ENCODE measurements at places on chromosomes 1 and 21.

- DNase-seq: no peak
Measured at GRCh38 chr1:116179964-116180363, 68.8 kb downstream of the MAB21L3 start.

- no peak for DNase-seq
Measured at GRCh38 chr1:41743366-41743765, 175.4 kb downstream of the HIVEP3 start.

DNA sequence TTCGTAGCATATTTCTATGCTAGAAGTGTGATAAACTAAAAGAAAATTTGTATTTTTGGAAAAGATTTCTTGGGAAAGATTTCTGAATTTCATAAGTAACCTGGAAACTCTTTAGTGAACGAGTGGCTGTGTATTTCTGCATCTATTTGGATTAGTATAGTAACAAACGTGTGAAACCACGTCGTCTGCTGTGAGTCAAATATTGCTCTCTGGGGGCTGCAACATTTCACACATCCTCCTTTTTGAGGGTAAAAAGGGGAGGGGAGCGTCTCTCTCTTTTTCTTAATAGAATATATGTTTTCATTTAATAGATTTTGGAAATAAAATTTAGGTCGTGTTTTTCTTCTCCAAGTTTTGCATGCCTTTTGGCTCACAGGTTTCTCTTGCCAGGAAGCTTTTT, 44.8 kb downstream of the LHX9 start:
- no peak for DNase-seq

GRCh38 chr1:24872061-24872850, 57.8 kb downstream of the RUNX3 start:
- no peak for DNase-seq

GRCh38 chr1:31814041-31814511, 1.7 kb downstream of the SPOCD1 start:
- no peak for DNase-seq

DNA sequence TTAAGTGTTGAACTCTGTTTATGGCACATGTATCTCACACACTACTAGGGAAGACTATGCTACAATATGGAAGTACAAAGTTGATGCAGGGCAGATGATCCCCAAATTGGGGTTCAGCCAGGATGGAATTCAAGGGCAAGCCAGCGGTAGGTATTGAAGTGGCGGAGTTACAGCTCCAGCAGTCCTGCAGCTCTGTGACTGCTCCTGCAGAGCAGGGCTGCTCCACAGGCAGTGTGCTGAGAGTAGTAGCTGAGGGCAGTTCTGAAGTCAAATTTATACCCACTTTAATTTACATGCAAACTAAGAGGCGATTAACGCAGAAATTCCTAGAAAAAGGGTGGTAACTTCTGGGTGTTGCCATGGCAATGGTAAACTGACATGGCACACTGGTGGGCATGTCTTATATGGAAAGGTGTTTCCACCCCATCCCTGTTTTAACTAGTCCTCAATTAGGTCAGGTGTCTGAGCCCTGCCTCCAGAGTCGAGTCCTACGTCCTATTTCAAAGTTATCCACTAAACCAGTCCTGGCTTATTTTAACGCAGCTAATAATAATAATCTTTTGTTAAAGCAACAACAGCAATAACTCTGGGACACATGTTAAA, 20.6 kb upstream of the CENPF start:
- DNase-seq: no peak

GRCh38 chr1:228095161-228095560, 8.0 kb downstream of the C1orf35 start:
- no peak for DNase-seq

DNA sequence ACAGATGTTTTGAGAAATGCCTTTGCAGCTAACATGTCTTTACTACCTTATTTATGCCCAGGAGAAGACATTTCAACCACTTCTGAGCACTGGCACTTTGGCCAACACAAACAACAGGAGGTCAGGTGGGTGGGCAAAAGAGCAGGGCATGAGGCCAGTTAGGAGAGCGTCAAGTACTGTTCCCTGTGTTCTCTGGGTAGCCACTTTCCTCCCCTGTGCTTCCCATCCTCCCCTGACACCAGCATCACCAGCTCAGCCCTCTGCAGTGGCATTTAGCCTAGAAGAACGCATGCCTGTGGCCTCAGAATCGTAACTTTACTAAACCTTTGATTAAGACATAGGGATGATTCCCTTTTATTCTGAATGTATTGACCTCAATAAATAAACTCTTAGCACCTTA, 18.3 kb downstream of the BTG2 start:
- DNase-seq: no peak

GRCh38 chr1:151593730-151594129, 18.1 kb upstream of the SNX27 start:
- DNase-seq: no peak

GRCh38 chr21:32325706-32326105, 27.1 kb downstream of the MRAP start:
- DNase-seq: no peak

DNA sequence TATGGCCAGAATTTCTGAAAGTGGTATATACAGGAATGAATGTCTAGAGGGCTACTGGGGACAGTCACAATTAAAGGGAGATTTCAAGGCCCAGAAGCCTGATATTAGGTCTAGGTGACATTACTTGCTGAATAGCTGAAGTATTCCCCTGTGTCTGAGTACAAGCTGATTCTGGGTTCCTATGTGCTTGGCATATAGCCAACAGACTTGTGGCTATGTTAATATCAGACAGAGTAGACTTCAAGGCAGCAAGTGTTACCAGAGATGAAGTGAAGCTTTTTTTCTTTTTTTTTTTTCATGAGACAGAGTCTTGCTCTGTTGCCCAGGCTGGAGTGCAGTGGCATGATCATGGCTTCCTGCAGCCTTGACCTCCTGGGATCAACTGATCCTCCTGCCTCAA, 8.3 kb downstream of the TTC4 start:
- no peak for DNase-seq

GRCh38 chr1:56819387-56819899, at the start of gene FYB2:
TSS of gene FYB2 (minus strand) at chr1:56819404. CDS start at chr1:56819290, 114 bp downstream.
- DNase-seq: no peak

DNA sequence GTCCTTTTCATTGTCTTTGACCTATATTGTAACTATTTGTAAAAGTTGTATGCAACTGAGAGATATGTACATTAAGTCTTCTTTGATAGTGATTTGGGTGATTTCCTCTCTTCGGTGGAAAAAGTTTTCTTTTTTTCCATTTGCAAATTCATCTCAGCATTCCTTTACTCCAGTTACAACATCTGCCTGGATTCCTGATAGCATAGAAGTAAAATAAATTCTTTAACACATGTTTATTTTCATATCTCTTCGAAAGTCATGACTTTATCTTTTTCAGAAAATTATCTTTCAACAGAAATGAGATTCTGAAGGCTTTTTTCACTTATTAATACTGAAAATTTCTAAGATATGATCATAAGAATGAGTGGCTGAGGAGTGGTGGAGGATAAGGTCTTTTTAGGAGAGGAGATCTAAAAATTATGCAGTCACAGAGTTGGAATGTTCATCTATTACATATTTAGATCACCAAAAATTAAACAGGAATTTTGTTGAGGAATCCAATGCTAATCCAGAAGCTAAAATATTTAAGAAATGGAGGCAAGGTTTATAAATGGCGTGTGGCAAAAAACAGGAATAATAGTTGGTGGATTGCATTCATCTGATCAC, 400.5 kb downstream of the KCNT2 start:
- no peak for DNase-seq

- DNase-seq: no peak
Measured at GRCh38 chr1:46370214-46370633, 23.9 kb upstream of the FAAH start.

GRCh38 chr1:65497256-65497830, 76.9 kb downstream of the LEPR start:
- no peak for DNase-seq

- DNase-seq: peak; percentile 63
Measured at GRCh38 chr1:78676347-78676982, 26.8 kb downstream of the IFI44 start.

DNA sequence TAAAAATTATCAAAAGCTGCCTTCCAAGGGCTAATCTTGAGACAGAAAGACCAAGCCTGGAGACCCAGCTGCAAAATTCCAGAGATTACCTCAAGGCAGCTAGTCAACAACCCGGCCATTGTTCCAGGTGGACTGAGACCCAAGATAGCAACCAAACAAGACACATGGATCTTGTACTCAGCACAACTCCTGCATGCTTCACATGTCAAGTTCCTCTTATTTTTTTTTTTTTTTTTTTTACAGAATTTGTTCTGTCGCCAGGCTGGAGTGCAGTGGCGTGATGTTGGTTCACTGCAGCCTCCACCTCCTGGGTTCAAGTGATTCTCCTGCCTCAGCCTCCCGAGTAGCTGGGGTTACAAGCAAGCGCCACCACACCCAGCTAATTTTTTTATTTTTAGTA, 40.1 kb downstream of the CD2 start:
- DNase-seq: no peak

- DNase-seq: peak; percentile 88
Measured at GRCh38 chr1:150149271-150150132, at the start of gene PLEKHO1. TSS of gene PLEKHO1 (plus strand) at chr1:150149916. CDS start at chr1:150150258, 342 bp downstream.

GRCh38 chr1:62433861-62434617, 2.8 kb upstream of the USP1 start:
- no peak for DNase-seq

DNA sequence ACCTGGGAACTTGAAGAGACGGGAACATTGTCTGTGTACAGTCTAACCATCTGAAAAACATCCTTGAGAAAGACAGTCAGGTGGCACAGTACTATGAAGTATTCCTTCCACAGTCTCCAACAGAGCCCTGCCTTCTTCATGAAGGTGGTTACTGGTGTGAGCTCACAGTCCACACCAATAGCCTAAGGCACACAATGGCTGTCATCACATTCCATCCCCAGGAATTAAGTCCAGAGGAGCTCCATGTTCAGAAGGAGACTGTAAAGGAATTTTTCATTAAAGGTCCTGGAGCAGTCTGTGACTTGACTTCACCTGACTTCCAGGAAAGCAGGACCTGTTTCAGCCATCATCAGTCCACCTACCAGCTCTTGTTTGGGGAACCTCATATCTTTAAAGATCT, 180.2 kb downstream of the C1orf21 start:
- no peak for DNase-seq

DNA sequence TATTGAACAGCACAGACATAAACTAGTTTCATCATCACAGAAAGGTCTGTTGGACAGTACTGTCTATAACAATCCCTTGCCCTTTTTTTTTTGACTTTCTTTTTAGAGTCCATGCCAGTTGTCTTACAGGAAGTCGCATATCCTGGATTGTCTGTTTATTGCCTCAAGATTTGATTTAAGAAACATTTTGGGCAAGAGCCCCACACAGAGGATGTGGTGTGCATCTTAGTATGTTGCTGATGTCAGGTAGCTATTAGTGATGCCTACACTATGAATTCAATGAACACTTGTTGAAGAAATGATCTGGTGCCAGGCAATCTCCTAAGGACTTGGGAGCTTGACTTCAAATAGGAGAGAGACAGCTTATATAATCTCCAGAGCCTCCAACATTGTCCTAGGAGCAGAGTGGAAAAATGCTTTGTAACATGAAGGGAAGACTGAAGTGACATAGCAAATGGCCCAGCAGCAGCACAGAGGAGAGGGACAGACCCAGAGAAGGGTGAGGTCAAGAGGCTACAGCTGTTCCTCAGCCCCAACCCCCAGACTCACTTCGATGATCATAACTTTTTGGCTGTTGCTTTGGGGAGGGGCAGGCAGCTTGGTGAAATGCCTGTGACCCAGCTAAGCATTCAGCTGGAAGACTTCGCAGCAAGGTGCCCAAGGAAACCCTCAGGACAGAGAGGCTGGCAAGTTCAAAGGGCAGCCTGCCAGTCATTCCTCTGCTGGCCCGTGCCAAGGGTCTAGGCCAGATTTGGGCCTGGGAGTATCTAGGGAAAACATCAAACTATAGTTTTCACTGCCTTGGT, 7.5 kb upstream of the RAB29 start:
- no peak for DNase-seq

DNA sequence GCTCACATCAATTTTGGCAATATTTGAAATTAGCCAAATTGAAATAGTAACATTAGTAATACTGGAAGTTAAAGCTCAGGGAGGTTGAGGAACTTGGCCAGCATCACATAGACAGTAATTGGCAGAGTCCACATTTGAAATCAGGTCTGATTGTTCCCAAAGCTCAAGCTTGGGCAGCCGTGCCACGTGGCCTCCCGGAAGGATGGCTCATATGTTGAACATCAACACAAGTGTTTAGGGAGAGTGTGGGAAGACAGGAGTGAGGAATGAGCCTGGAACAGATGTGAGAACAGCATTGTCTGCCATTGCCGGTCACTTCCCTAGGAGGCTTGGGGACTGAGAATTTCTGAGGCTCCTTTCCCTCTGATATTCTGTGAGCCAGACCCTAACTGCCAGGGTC, 40.2 kb upstream of the RBM15 start:
- no peak for DNase-seq

DNA sequence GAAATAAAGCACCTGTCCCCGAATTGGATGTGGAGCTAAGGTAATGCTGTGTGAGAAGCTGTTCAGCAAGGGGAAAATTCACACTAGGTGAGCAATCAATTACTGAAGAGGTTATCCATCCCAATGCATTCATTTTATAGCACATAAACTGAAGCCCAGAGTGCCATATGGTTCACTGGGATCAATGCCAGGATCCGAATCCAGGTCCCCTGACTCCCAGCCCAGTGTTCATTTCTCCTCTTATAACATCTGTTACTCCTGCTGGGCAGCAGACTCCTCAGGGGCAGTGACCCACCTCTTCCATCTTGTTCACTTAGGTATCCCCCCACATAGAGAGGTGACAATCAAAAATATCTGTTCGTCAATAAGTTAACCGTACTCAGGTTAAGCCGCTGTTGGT, 13.2 kb upstream of the SEC16B start:
- no peak for DNase-seq

GRCh38 chr1:47415728-47416318, at the start of gene FOXE3:
TSS of gene FOXE3 (plus strand) at chr1:47416285. CDS start at chr1:47416316, 31 bp downstream.
- no peak for DNase-seq

GRCh38 chr1:9615316-9616063, 26.8 kb downstream of the TMEM201 start:
- peak; percentile 49 for DNase-seq

GRCh38 chr1:30537279-30537678, 186.1 kb downstream of the MATN1 start:
- no peak for DNase-seq

GRCh38 chr1:66503841-66504470, 30.0 kb upstream of the SGIP1 start:
- no peak for DNase-seq

GRCh38 chr21:23968722-23969647, 1638.3 kb downstream of the MRPL39 start:
- DNase-seq: peak; percentile 46

DNA sequence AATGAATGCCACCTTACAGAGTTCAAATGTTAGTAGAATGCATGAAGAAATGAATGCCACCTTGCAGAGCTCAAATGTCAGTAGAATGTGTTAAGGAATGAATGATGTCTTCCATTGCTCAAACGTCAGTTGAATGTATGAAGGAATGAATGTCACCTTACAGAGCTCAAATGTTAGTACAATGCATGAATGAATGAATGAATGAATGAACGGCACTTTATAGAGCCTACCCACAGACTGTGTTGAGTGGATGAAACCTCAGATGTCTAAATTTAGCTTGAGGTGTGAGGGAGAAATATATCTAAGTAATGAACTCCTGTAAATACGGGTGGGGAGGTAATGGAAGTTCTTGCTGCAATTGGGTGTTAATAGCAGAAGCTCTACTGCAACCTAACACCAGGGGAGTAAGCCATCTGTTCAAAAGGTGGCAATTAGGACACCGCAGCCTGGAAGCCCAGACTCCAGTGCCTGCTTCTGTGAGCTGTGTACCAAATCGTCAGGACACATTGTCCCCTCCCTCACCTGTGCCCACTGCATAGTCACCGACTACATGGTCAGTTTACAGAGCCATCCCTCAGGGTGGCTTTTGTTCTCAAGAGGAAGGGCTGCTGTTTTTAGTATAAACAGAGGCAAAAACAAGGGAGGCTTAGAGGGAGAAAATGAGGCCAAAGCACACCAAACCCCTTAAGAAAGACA, 26.7 kb downstream of the SUSD4 start:
- DNase-seq: no peak
